ENCODE measurements at places on chromosomes 5 and 9. TPM values are rescaled to one million over a fixed set of nuclear protein-coding genes. Genes with fewer than 3 reads are reported as not detected.

The ANKRD34B gene
- total RNA-seq, result not detected

The MATR3 gene
- 136 TPM for total RNA-seq

The PDE6A gene
- total RNA-seq, result 7.3 TPM

The AQP7 gene
- 9.2 TPM for total RNA-seq

The AGXT2 gene
- total RNA-seq, result not detected

The SYK gene
- total RNA-seq, result 59.5 TPM

The PHYHD1 gene
- 19.0 TPM for total RNA-seq

DNA sequence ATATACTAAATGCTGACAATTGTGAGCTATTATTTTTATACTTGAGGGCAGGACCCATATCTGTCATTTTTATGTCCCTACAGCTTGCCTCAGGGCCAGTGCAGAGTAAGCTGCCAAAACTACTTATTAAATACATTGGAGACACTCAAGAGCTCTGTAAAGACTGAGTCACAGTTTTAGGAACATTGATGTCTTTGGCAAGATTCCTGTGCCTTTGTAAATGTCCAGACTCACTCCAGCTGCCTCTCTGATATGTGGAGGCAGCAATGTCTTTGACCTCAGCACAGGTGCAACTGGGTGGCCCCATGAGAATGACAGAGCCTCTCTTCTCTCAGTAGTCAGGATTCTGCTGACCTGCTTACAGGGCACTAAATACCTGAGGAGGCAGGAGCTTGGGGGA lies 363.2 kb downstream of the OSTF1 start:
- DNase-seq, result no peak

DNA sequence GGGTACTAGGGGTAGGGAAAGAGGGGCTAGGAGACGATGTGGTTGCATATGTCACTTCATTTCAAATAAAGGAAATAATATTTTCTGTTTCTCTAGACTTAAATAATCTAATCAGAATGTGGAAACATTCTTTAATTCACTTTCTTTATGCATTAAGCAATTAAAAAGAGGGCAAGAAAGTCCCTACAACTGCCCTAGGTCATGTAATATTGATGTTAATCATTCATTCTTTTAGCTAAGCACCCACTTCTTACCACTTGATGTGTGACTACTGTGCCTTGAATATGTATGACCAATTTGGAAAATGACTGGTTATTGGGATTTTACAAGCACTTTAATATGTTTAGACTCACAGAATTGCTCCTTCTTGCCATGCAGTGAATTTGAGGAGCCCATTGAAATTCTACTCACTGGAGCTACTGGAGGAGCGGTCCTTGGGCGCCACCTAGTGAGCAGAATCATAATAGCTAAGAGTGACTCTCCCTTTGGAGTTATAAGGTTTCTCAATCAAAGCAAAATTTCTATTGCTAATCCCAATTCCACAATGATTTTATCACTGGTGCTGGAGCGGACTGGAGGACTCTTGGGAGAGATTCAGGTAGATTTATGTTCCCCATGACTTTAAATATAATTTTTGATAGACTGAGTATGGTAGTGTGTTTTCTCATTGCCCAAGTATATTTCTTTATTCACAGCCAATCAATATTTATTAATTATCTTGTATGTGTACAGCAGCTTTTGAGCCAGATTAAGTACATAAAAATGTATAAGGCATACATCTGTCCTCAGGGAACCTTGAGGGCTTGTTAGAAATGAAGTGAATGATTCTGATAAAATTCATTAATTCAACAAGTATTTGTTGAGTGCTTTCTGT lies 225.1 kb downstream of the ADGRV1 start:
- DNase-seq, result peak; percentile 54

GRCh38 chr5:95562282-95562681 lies 7.4 kb downstream of the ARSK start:
- DNase-seq, result no peak

DNA sequence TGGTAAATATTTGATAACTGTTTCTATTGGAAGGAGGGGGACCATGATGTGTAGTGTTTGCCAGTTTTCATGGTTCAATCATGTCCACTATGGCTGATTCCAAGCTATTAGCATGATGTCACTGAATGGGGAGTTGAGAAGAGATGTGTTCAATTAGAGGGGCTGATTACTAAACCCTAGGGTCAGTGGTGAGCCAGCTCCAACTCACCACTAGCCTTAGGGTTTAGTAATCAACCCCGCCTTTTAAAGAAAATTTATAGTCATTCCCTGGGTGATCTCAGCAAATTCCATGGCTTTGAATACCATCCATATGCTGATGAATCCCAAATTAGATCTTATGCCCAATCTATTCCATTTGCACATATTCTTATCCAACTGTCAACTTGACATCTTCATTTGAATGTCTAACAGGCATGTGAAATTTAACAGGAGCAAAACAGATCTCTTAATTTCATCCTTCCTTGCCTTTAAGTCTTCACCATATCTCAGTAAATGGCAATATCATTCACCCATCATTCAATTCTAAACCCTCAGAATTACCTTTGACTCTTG lies 98.8 kb downstream of the GCNT1 start:
- no peak for DNase-seq

- DNase-seq, result no peak
Measured at GRCh38 chr5:54845567-54845941, 139.8 kb downstream of the ESM1 start.

GRCh38 chr9:109579191-109579948 lies 81.3 kb upstream of the PTPN3 start:
- no peak for DNase-seq

DNA sequence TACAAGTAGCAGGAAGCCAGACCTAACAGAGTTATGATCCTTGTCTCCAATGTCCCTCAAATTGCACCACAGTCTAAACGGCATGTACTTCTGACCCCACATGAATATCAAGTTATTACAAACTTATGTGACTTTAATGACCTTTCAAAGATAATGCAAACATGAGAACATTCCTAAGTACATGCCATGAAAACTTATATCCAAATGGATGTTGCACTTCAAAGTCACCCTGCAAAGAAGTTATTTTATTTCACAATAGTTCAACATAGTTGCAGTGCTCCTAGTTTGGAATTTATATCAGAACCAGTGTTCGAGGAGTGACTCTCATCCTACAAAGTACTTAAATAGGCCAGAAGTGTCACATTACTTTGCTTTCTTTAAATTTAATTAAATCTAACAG lies 41.2 kb upstream of the ITGA1 start:
- no peak for DNase-seq

DNA sequence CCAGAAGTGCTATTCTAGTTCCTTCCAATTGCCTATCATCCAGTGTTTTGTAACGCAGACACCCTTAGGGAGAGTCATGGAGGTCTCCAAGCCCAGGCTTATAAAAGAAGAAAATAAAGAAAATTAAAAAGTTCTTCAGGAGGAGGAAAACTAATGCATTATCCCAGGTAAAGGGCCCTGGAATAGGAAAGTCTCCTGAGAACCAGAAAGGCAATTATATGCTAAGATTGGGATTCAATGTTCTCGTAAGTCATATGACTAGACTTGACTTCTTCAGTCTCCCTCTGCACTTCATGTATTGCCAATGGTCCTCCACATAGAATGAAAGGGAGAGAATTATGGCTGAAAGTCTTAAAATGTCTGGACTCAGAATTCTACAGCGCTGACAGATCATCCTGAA lies 154.4 kb upstream of the STK32A start:
- DNase-seq, result no peak

GRCh38 chr9:101246691-101247090 lies 138.1 kb downstream of the BAAT start:
- no peak for DNase-seq

DNA sequence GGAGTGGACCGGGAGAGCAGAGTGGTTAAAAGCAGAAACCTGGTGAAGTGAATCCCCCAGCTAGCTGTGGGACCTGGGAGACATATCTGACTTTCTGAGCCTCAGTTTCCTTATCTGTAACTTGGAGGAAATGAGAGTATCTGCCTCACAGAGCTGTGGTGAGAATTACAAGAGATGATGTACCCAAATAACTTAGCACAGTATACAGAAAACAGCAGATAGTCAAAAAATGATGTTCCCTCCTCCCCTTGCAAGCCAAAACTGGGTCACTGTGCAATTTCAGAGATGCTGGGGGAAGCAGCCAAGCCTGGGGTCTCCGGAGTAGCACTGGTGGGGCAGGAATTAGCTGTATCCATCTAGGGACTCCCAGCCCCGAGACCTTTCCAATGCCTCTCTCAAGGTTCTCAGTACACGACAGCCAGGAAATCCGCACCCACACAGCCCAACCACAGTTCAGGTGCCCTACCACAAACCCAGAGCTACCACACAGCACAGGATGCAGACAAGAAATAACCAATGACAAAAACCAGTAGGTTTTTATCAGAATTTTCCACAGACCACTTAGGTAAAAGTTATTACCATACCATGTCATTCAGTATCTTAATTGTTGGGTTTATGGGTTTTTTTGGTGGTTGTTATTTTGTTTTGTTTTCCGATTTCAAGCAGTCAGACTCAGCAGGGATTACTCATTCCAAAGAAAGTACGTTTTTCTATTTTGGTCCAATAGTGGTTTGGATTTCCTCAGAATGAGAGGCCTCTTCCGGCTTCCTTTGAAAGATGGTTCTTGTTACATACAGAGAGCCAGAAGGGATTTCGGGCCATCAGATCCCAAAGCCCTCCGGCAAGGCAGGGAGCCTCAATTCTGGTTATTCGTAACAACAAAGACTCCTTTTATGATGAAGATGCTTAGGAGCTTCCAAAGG lies 4.9 kb upstream of the HRH2 start:
- peak; percentile 32 for DNase-seq

GRCh38 chr5:165360784-165361542 lies 1855.5 kb downstream of the MAT2B start:
- DNase-seq, result no peak

GRCh38 chr9:133581513-133582343 lies 27.5 kb downstream of the FAM163B start:
- DNase-seq, result no peak

DNA sequence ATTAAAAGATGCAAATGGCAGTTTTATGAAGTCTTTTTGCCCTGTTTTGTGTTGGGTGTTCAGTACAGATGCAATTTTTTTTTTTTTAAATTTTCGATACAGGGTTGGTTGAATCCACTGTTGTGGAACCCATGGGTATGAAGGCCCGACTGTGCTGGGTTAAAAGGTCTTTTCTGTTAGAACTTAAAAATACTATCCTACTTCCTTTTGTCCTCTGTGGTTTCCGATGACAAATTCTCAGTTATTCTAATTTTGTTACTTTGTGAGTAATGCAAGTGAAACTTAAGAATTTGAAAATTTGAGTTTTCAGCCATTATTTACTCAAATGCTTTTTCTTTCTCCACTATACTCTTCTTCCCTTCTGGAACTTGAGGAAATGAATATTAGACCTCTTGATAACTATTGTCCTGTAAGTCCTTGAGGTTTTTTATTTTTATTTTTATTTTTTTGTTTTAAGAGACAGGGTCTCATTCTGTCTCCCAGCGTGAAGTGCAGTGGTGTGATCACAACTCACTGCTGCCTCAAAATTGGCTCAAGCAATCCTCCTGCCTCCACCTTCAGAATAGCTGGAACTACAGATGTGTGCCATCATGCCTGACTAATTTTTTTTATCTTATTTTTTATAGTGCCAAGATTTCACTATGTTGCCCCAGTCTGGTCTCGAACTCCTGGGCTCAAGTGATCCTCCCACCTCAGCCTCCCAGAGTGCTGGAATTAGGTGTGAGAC lies 67.5 kb downstream of the ZCCHC7 start:
- no peak for DNase-seq

GRCh38 chr9:70420441-70421271 lies 6.2 kb upstream of the KLF9 start:
- peak; percentile 92 for DNase-seq

DNA sequence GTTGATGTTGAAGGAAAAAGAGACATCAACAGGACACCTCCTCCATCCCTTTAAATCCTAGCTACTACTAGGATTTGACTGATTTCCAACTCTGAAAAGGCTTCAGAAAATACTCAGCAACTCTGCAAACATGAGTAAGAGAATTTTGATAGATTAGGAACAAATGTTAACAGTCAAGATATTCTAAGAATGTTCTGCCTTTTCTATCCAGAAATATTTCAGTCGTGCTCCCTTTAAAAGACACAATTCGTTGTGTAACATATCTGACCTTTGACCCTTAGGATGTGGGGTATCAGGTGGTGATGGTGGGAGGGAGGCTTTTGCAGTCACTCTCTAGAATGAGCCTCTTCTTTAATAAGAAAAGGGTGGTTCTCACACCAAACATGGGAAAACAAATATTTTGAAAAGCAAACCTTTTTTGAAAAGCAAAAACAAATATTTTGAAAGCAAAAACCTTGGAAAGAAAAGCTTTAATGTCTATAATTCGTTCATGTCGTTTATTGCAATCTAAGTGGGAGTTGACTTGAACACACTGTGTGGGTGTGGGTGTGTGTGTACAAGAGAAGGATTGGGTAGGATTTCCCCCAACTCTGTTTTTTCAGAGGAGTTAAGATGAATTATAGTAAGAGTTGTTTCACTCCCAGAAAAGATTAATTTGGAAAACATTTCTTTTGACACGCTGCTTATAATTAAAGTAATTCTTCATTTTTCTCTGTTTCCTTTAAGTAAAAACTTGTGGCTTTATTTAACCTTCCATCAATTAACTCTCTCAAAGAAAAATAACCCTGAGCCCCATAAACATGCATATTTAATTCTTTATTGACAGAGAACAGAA lies 152.8 kb downstream of the TMEM167A start:
- DNase-seq, result no peak

DNA sequence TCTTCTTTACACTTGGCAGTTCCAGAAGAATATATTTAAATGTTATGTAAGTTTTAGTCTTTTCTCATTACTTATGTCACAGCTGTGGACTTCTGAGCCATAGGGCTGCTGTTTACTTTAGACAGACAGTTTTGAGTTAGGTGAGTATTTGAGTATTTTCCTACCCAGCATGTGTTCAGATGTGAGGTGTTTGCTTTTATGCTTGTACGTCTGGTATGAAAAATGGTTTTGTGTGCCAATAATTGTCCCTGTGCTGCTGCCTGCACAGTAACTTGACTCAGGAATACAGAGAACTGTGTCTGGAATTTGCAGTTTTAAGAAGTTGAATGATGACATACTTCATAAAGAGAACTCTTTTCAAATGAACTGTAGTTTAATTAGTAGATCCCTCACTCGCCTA lies 20.8 kb downstream of the MEGF10 start:
- no peak for DNase-seq

DNA sequence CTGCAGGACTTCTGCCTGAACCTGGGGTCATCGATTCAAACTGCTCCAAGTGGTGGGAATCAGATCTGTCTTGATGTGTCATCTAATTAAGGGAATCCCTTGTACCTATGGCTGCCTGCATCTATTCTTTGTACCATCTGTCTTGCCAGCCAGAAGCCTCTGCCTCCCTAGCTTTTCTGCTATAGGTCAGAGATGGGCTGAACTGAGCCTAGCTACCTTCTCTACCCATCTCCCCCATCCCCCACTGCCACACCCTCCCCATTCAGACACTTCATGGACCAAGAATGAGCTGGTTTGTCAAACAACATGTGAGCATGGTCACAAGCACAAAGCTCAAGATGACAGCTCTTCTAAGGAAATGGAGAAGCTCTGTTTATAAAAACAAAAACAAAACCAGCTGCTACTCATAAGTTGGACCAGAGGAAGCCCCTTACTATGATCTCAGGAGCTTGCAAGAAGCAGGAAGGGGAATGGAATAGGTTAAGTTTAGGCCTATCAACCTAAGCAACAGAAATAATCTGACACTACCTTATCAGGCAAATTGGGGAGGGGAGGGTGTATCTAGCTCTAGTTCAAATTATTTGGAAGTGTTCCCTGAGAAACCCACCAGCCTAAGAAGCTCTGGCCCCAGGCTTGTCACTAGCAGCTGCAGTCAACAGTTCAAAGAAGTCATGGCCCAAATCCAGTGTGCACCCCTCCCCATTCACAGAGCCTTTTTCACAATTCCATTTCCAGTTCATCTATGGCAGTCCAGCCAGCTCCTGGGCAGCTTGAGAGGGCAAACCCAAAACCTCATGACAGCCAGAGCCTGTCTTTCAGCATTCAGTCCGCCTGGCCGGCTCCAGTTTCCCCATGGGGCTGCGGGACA lies 29.9 kb downstream of the SKP1 start:
- DNase-seq, result no peak
